Ovary (tissue), 10 donors: ENCODE measurements at places on chromosomes 5 and 9. TPM values are rescaled to one million over a fixed set of nuclear protein-coding genes. Genes with fewer than 3 reads are reported as not detected.

DNA sequence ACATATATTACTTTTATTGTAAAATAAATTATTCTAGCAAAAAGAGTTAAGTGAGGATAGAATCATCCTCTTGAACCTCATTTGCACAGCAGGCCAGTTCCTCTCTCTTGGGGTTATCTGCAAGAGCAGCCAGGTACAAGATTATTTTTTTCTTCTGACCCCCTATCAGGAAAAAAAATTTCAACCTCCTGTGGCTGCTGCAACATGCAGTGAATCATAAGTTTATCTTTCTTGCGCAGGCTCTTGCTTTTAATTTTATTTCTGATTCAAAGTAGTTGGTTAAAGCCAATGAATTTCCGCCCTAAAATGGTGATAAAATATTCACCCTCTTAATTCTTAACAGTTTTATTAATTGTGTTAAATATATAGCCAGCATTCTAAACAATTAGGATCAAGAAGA, 69.7 kb upstream of the PPP3R2 start:
- no peaks in the 10 kb centered on the region for H3K27me3 ChIP-seq
- no peaks in the 10 kb centered on the region for H3K4me1 ChIP-seq
- no peak for DNase-seq

PCDHA6 gene
- total RNA-seq, result 0.81 TPM

GRCh38 chr5:113199122-113199905, 222.7 kb downstream of the DCP2 start:
- no peaks in the 10 kb centered on the region for H3K36me3 ChIP-seq
- H3K27me3 ChIP-seq, result no peaks in the 10 kb centered on the region
- H3K27ac ChIP-seq, result no peak overlapping the region
- no peak overlapping the region for H3K4me3 ChIP-seq

ISL1 gene
- not detected for total RNA-seq

DNA sequence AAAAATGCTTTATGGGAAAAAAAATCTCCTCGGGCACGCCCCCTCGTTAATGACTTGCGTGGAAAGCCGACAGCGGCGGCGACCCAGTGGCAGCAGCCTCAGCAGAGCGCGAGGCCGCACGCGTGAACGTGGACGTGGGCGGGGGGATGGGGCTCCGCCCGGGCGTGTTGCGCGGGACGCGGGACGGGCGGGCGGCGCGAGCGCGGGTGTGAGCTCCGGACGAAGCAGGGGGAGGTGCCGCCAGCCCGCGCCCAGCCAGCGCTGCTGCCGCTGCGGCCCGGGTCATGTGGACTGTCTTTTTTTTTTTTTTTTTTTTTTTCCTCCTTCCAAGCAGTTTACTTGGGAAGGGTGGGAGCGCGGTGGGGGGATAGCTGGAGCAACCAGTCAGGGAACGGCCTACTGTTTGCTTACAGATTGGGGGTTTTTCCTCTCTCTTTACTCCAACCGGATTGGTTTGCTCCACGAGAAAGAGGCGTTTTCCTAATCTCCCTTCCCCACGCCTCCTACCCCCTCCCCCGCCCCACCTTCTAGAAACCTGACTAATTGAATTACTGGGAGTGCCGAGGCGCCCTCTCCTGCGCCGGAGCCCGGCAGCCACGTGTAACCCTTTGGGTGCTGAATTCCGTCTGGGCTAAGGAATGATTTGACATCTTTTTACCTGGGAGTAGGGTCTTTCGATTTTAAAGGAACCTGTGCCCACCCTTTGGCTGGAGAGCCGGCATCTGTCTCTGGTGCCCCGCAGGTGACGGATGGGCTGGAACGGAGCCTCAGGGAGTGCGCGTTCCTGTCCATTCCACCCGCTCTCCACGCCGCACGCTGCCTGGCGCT, 1.7 kb upstream of the EFNA5 start:
- no peaks in the 10 kb centered on the region for H3K36me3 ChIP-seq
- no peak overlapping the region for H3K27ac ChIP-seq
- no peaks in the 10 kb centered on the region for H3K4me1 ChIP-seq
- peak overlapping the region; percentile 46 for H3K4me3 ChIP-seq

- no peaks in the 10 kb centered on the region for H3K36me3 ChIP-seq
- peaks cover 4% of the 10 kb centered on the region for H3K4me1 ChIP-seq
- H3K27me3 ChIP-seq, result no peaks in the 10 kb centered on the region
- no peak for DNase-seq
- H3K4me3 ChIP-seq, result peak overlapping the region; percentile 92
- H3K27ac ChIP-seq, result peak overlapping the region; percentile 80
Observed at GRCh38 chr5:61333321-61333953, 1.4 kb downstream of the ZSWIM6 start.

GRCh38 chr9:4865681-4866080, 72.9 kb downstream of the RCL1 start:
- H3K4me3 ChIP-seq, result no peak overlapping the region
- H3K27ac ChIP-seq, result no peak overlapping the region
- H3K4me1 ChIP-seq, result peaks cover 8% of the 10 kb centered on the region
- no peak for DNase-seq

DNA sequence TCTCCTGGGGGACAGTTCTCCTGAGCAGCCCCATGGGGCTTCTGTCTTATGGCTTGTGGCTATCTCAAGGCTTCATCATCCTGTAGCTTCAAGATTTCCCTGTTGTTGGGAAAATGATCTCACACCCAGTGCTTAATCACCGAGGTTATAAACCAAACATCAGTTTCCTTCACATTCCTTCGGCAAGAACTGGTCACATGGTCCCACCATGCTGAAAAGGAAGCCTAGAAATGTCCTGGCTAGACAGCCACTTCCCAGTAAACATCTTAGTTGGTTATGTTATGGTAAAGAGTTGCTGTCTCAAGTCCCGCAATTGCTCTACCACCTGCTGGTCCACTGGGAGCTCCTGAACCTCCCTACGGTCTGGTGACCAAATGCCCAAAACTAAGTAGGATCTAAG, 66.0 kb downstream of the RAB3C start:
- H3K4me3 ChIP-seq, result no peak overlapping the region
- DNase-seq, result no peak
- no peaks in the 10 kb centered on the region for H3K4me1 ChIP-seq
- no peaks in the 10 kb centered on the region for H3K36me3 ChIP-seq
- H3K27me3 ChIP-seq, result no peaks in the 10 kb centered on the region
- H3K27ac ChIP-seq, result no peak overlapping the region

DNA sequence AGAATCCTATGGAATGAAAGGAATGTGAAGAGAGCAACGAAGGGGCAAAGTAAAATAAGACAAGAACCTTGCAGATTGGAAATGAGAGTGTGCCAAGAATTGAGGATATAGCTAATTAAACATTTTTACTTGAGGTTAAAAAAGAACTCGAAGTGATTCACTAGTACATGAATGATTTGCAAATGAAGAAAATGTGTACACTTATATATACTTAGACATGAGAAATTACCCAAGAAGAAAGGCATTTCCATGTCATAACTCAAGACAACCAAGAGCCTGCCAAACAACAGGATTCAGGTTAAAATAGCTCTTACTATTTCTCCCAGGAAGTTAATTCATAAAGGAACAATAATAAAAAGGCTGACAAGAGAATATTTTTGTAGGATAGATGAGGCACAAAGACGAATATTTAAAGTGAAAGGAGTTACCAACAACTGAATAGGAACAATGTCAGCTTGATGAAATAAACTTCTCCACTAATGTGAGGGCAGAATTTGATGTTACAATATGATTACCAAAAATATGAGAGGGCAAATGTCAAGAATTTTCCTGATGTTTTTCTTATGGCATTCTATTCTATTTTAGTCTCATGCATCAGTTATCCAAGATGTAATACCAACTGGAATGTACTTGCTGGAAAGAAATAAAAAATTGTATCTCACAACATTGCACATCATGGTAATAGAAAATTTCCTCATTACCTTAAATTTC, 18.9 kb upstream of the NPR3 start:
- H3K4me1 ChIP-seq, result peaks cover 1% of the 10 kb centered on the region
- DNase-seq, result no peak
- no peaks in the 10 kb centered on the region for H3K27me3 ChIP-seq
- H3K36me3 ChIP-seq, result no peaks in the 10 kb centered on the region

DNA sequence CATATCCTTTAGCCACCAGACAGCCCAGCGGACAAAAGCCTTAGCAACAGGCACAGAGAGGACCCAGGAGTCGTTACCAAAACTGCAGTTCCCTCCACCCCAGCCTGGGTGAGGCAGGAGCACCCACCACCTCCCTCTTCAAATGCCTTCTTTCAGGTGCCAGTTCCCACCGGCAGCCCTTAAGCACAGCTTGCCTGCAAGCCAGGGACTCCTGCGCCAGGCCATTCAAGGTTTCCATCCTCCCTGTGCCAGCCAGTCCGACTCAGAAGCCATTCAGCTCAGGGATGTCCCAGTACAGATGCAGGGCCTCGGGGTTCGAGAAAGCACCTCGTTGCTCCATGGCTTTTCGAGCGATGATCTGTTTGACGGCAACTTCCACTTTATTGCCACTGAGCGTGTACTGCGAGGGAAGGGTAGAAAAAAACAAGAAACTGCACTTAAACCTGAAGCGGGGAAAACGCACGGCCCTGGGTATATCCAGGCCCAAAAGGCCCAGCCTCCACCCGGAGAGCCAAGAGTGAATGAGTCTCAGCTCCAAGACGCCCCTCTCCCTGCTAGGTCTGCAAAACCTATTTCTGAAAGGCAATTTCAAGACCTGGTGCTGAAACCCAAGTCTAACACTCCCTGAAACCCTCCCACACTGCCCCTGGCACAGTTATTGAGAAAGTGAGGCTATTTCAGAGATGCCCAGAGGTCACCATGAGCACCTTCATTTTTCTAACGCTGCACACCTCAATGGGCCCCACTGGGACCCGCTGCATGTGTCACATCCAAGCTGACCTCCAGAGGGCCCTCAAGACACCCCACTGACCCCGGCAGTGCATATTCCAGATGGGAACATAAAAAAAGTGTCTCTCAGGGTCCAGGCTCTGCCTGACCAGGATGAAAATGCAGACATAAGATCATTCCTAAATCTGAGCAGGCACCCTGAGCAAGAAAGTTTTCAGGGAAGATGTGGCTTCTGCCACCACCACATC, 36.8 kb upstream of the ZNF354A start:
- no peaks in the 10 kb centered on the region for H3K27me3 ChIP-seq
- H3K36me3 ChIP-seq, result no peaks in the 10 kb centered on the region
- no peaks in the 10 kb centered on the region for H3K4me1 ChIP-seq
- DNase-seq, result no peak
- no peak overlapping the region for H3K27ac ChIP-seq

DNA sequence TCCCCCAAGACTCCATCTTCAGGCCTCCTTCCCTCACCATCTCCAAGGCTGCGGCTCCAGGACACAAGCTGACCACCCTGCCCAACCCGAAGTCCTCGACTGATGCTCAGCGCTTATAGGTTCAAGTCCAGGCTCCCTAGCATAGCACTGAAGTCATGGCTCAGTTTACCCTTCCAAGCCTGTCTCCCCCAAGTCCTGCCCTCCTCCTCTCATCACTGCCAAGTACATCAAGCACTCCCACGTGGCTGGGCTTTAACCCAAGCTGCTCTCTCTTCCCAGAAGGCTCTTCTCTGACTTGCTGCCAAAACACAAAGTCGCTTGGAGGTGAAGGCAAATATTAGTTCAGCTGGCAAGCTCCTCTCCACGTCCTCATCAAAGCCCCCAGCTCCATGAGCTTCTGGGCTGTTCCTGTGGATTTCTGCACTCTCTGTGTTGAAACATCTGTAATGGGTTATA, 22.1 kb upstream of the MARCHF6 start:
- no peaks in the 10 kb centered on the region for H3K27me3 ChIP-seq
- H3K36me3 ChIP-seq, result no peaks in the 10 kb centered on the region
- H3K27ac ChIP-seq, result peak overlapping the region; percentile 34

DNA sequence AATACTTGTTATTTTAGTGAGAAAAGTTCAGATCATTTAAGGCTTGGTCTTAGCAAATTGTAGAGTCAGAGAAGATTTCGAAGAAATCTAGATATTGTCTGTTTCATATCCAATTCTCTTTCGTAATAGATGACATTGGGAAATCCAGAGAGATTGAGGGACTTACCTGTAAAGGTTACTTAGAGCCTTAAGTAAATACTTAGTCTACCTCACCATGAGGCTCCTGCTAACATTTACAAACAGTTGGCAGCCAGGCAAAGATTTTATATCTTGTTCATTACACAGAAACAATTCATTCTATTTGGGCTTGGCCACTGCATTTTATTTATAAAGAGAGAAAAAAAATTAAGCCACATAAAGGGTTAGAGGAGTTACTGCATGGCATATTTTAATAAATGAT, 70.3 kb downstream of the FGF10 start:
- DNase-seq, result no peak
- H3K27me3 ChIP-seq, result no peaks in the 10 kb centered on the region
- H3K4me1 ChIP-seq, result no peaks in the 10 kb centered on the region
- no peaks in the 10 kb centered on the region for H3K36me3 ChIP-seq

- H3K4me3 ChIP-seq, result no peak overlapping the region
- peaks cover 4% of the 10 kb centered on the region for H3K27me3 ChIP-seq
- H3K36me3 ChIP-seq, result no peaks in the 10 kb centered on the region
- peaks cover 3% of the 10 kb centered on the region for H3K4me1 ChIP-seq
- no peak overlapping the region for H3K27ac ChIP-seq
Observed at GRCh38 chr5:80125022-80125961, 90.1 kb downstream of the THBS4 start.

DNA sequence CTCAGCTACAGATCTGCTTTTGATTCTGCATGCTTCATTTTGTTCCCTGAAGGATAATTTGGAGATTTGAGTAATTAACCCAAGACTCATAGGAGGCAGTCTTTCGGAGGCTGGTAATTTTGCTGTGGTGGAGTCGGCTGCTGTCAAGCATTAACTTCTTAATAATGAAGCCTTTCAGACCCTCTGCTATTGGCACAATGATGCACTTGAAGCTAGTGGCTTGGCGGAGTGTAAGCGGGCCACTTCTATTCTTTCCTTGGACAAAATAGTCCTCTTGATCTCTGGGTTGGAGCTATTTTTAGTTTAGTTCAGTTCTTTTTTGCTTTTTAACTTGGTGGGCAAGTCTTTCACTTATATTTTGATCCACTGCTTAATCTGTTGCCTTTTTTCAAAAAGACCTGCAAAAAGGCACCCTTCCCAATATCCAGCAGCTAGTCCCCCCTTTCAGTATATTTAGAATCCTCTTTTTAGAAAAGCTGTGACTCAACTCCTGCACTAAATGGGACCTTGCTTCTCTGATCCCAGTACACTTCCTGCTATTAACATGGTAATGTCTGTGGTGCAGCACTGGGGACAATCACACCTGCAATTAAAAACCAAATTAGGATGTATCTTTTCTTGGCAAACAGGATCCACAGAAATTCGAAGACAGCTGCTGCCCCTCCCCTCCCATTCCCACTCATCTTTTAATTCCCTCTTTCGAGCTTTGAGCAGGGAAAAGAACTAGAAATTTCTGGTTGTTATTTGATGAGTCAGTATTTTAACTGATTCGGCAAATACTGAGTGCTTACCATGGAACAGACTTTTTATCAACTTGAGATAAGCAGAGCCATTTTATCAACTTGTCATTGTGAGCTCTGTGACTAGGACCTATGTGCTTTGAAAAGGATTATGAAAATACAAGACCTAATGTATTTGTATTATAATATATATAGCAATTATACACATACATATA, 169.4 kb upstream of the ANKRD55 start:
- no peak overlapping the region for H3K4me3 ChIP-seq
- DNase-seq, result no peak
- no peaks in the 10 kb centered on the region for H3K4me1 ChIP-seq
- no peak overlapping the region for H3K27ac ChIP-seq

GRCh38 chr5:16805486-16805885, 130.6 kb downstream of the MYO10 start:
- no peak for DNase-seq
- no peaks in the 10 kb centered on the region for H3K36me3 ChIP-seq
- H3K27me3 ChIP-seq, result no peaks in the 10 kb centered on the region
- H3K27ac ChIP-seq, result no peak overlapping the region
